BJ (cell line): ENCODE measurements at places on chromosomes 1 and 21.
A peak's percentile ranks its signal among the peaks of the same experiment; 100 is the strongest.

DNA sequence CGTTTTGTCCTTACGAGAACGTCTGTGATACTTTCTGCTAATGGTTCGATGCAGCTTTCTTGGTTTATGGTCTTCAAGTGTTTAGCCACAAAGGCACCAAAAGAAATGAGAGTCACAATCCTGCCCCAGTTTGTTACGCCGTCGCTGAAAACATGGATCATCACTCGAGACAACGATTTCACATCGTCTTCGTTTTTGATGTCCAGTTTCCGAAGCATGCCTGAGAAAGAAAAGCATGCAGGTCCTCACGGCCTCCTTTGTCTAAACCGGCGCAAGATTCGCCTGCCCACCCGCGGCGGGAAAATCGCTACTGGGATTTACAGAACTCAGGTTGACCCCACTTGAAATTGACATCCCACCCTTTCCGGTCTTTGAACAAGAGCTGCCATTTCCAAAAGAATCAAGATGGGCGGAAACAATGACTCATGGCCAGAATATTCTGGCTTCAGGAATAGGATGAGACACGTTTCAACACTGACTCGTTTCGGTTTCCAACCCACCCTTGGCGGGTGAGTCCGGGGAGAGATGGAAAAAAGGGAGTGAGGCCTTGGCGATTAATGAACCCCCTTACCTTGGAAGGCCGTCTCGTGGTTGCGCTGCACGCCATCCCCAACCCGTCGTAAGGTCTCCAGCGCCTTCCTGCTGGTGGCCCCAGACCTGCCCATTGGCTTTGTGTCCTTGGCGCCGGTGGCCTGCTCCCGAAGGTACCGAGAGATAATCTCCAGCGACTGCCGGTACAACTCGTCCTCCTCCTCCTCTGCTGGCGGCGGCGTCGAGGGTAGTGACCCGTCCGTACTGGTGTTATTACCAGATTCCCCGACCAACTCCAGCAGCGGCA, 919 bp downstream of the MCL1 start:
- peak; percentile 57 for DNase-seq

- DNase-seq: no peak
These were observed 143.9 kb upstream of the KLHDC7A start for GRCh38 chr1:18336801-18337200.

GRCh38 chr21:45898781-45899180, 82.8 kb upstream of the COL6A1 start:
- DNase-seq: no peak

DNA sequence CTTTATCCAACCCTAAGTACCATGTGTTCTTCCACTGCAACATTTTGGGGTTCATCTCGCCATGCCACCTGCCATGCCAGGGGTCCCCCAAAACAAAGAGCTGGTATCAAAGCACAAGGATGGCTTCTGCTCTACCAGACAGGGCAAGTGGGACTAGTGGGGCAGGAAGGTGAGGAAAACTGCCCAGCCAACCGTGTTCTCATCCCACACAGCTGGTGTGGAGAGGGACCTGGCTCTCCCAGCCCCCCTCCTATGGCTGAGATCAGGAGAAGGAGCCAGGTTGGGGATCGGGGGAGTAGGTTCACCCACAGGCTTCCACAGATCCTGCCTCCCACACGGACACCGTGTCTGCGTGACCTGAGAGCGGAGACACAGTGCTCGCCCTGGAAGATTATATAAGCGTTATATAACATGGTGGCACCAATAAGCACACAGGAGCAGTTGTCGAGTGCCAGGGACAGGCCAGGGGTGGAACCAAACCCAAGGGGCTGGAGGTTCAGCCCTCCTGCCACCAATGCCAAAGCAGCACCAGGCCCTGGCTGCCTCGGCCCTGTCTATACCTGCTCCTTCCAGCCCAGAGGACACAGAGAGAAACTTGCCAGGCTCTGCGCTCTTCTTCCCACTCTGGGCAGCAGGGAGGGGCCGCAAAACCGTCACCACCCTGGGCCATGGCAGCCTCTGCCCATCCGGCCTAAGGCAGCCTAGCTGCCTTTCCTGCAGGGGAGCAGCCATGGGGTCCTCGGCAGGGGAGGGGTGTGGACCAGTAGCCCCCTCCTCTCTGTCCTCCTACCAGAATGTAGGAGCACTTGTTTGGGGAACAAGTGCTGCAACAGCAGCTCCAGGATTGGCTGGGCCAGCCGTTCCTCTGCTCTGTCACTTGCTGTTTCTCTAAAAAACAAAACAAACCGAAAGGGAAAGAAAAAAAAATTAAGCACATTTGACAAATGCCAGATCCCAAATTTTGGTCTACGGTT, 43.5 kb downstream of the CD34 start:
- DNase-seq: no peak

GRCh38 chr1:212302745-212303383, 17.7 kb downstream of the PPP2R5A start:
- DNase-seq: no peak

DNA sequence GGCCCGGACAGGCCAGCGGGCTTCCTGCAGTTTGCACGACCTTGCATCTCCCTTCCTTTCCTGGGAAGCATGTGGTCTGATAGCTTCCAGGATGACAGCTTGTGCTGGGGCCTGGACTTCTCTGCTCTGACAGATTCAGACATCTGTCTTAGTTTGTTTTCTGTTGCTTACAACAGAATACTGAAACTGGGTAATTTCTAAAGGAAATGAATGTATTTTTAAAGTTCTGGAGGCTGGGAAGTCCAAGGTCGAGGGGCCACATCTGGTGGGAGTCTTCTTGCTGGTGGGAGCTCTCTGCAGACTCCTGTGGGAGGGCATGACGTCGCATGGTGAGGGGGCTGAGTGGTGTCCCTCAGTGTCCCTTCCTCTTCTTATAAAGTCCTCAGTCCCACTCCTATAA, 35.3 kb upstream of the TENT5B start:
- DNase-seq: no peak

DNA sequence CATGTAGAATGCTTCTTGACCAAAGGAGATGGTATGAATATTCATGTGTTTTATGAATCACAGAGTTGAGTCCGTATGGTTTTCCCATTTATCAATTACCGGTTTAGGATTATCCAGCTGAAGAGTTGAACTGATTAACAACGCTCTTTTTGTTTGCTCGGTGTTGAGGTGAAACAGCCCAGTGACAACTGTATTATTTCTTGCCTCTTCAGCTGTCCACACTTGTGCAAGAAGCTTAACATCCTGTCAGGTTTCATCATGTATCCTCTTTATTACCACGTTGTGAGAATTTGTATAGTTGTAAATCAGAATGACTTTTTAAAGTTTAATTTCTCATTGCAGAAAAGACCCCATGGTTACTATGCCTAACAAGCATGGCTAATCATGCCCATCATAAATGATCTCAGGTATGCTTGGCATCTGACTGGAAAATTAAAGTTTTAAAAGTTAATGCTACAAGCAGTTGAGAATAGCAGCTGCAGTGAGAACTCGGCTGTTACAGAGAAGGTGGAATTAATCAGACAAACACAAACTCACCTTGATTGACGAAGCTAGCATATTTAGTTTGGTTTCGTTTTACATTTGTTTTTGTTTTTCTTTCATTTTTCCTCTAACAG, 563.2 kb upstream of the ADGRL2 start:
- no peak for DNase-seq

DNA sequence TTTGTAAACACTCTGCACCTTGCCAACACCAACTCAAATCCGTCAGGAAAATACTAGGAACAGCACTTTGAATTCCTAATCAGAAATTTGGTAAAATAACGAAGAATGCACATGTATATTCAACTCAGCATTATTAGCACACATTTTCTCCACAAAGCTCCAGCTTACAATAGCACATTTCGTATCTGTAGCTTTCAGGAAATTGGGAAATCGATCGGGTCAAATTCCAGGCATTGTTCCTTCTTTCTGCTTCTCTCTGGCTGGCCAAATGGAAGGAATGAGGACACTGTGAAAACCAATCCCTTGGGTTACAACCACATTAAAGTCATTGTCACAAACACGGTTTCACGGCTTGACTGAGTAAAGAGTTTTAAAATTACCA, 58.6 kb downstream of the NPHP4 start:
- no peak for DNase-seq

DNA sequence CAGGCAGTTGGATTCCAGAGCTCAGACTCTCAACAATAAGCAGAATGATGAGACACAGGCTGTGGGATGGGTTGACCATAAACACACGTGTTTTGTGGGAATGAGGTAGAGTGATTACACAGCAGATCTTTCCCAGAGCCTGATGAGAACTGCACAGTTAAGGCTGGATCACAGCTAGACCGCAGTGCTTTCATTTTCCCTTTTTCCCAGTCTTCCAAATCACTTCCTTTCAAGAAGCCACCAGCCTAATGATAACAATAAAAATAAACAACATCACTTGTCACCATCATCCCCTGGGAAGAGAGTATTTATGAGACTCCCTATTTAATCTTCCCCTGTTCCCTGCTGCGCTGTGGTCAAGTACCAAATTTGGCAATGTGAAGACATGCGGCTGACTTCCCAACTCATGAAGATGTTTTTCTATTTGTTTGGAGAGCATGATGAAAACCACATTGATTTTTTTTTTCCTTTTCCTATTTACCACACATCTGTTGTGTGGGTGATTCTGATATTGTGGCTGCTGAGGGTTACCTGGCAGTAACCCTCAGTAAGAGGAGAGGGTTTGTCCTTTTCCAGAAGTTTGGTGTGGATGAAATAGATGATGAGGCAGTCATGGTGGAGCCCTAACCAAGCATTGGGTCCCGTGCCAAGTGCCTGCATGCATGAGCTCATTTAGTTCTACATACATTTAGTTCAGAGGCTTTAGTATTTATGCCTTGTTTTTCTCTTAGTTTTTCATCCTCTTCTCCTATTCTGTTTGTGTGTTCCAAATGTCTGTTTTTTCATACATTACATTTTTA, 248.9 kb upstream of the HOOK1 start:
- peak; percentile 94 for DNase-seq

DNA sequence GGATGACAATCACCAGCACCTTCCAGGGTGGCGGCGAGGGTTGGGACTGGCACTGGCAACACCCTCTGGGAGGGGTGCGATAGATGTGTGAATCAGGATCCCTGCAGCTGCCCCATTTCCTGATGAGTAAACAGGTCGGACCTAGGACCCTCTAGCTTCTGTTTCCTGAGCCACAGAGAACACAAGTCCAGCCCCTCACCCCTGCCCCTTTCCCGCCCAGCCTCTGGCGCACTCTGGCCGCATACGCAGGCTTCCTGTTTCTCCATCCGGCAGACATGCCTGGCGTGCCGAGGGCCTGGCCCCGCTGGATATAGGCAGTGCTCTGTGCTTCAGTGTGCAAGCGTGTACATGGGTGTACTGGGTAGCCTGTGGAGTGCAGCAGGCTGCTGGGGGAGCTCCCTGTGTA, 4.6 kb downstream of the PEAR1 start:
- DNase-seq: no peak

- no peak for DNase-seq
These were observed 3.5 kb upstream of the ILDR2 start for GRCh38 chr1:166978821-166979220.

- DNase-seq: no peak
These were observed 1.1 kb upstream of the AGO1 start for GRCh38 chr1:35881850-35882273.

DNA sequence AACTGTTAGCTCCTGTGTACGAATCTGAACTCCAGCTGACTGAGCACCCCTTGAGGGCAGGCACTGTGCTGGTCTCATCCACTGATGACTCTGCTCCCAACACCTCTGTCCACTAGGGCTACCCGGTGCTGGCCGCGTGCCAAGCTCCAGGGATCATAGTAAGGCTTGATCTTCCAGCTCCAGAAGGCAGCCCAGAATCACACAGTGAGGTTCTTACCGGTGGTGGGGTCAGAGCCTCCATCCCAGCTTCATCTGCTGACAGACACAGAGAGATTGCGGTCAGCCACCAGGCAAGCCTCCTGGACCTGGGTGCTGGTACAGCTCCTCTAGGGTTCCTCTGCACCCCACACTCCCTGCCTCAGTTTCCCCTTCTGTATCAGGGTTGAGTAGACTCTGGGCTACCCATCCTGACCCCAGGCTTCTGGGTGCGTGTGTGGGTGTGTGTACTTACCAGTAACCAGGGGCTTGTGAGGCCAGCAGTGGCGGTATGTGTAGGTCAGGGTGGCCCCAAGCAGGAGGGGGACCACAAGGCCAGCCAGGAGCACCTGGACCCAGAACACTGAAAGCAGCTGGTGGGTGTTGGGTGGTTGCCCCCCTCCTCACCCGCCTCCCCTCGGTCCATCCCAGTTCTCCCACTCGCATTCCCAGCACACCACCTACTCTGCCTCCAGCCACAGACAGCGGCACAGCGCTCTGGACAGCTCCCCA, 3.4 kb downstream of the TNFRSF25 start:
- DNase-seq: no peak

- DNase-seq: no peak
These were observed 65.9 kb upstream of the FAM20B start for GRCh38 chr1:178959543-178960460.

- no peak for DNase-seq
These were observed 898.6 kb downstream of the AMY1C start for GRCh38 chr1:104648269-104648691.

DNA sequence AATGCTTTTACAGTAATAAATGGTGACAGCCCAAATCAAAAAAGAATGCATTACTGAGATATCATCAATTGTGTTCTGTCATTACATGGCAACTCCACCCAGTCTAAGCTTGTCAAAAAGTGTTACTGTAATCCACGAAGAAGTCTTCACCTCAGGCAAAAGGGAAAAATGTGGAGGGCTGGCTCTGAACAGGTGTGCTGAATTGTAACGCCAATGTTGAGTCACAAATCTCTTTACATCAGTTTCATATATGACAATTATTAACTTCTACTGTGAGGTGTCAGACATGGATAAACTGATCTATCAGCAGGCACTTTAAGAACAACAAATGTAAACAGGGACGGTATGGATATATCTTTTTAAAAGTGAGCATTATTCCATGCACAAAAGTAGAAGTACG, 98.5 kb upstream of the DMRTA2 start:
- no peak for DNase-seq
